ELR (cell line): ENCODE measurements at places on chromosomes 3 and 15.

DNA sequence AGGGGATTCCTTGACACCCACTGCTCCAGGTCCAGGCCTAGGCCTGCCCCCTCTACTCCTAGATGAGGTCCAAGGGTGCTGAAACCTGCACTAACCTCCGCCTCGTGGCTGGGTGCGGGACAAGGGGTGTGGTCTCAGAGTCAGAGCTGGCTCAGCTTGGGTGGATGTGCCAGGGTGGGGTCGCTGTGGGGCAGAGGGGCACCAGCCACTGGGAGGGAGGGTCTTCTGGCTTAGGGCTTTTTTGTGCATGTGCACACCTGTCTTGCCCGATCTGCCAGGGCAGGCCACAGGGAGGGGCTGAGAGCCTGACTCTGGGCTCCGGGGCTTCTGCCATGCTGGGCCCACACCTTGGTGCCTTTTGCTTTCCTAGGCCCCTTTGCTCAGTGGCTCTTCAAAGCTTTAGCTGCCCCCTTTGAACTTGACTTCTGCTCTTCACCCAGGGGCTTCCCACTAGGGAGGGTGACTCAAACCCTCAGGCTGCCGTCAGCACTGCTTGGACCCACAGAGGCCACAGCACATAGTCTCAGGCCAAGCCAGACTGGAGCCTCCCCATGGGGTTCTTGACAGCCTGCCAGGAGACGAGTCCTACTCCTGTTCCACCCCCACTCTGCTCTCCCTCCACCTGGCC is 73.0 kb downstream of the KLF13 start:
- peak; percentile 37 for DNase-seq

GRCh38 chr3:27353221-27353620 is 16.0 kb downstream of the NEK10 start:
- DNase-seq, result no peak

- DNase-seq, result no peak
These were observed 961.5 kb upstream of the NR2F2 start for GRCh38 chr15:95368755-95369601.

- DNase-seq, result no peak
These were observed 239.8 kb upstream of the TLE3 start for GRCh38 chr15:70337277-70338186.

DNA sequence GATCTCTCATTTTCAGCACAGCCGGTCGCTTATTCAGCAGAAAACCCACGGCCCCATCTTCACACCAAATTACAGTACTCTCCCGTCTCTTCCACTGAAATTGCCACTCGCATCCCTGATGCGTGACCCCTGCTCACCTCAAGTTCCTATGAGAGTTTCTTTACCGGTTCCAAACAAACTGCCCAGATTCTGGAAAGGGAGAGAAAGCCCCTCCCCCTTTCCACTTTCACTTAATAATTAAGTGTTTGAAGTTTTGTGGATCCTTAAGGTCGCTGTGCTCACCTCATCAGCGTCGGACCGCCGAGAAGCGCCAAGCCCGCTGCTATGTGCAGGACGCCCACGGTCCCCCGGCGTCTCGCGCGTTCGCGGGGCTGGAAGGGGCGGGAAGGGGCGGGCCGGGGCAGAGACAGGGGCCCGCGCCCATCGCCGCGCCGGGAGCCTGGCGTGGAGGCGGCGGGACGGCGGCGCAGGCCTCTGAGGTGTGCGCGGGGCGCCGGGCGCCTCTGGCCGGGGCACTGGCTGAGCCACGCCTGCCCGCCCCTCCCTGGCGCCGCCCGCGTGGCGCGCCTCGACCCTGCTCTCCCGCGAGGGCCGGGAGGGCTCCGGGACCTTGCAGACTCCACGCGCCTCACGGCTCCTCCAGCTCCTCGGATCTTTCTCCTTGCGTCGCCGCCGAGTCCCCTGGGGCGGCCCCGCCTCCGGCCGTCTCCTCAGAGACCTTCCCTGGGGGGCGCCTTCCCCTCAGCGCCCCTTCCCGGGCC is at the start of gene GPR156:
TSS of gene GPR156 (minus strand) at position 476 of the 761 bp plus-strand sequence. CDS start 41,124 bp downstream, outside the sequence.
- peak; percentile 35 for DNase-seq

GRCh38 chr15:88535100-88535499 is 11.4 kb downstream of the DET1 start:
- DNase-seq, result peak; percentile 65

DNA sequence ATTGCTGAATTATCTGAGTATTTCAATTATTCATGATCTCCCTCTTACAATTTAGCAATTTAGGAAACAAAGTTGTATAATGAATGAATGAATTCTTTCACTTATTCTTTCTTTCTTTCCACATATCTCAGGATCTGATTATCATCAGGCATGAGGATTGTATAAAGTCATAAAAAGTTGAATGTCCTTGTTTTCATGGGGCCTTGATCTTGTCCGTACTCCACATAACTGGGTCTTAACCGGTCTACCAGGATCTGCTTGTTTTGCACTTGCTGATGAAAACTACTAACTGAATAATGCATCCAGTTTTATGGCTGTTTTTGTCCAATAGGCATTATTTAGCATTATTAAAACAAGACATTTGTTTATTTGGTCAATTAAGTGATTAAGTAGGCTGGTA is 12.6 kb downstream of the C3orf85 start:
- no peak for DNase-seq

DNA sequence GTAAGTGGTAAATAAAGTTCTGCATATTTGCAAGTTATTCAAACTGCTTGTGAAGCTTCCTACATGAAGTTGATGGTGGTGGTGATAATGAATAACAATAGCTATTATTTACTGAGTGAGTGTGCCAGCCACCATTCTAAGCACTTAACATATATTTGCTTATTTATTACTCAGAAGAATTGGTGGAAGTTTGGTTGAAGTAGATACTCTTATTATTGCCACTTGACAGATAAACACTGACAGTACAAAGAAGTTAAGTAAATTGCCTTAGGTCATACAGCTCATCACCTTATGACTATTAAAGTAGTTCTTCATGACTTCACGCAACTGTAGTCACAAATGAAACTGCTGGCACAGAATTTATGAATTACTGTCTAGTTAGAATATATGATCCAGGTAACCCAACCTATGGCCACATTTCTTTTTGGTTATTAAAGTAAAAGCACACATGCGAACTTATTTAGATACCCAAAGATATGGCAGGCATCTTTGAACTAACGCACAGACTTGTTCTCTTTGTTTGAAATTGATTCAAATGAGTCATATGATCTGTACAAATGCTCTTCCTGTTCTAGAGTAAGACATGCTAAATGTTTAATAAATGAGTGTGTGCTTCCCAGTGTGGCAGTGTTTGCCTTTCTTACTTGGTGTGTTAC is 99.8 kb upstream of the NR2F2 start:
- peak; percentile 85 for DNase-seq

DNA sequence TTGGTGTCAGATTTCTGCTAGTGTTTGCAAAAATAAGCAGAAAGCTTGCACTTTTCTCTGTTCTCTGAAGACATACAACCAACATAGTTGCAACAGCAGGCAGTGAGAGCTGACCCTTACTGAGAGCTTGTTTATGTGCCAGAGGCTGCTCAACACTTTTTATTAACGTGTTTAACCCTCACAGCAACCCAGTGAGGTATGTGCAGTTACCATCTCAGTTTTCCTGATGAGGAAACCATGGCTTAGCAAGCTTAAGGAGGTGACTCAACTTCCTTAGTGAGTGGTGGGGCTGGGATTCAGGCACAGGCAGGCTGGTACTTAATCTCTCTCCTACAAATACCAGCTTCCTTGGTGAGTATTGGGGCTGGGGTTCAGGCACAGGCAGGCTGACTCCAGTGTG is 158.1 kb upstream of the CTDSPL start:
- peak; percentile 45 for DNase-seq

DNA sequence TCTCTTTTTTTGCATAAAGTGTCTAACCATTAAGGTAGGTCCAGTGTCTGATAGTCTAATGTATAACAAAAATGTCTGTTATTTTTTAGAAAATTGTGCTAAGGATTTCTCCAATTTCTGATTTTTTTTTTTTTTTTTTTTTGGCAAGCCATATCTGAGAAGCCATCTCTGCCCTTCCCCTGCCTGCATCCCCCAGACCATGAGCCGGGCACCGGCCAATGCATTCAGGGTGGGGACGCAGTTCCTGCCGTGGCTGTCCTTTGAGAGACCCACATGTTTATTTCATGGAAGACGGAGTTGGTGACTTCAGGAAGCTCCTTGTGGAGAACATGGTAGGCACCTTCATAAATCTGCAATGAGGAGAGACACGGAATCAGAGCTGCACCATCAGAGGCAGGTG is 19.2 kb downstream of the ABTB1 start:
- no peak for DNase-seq

- no peak for DNase-seq
These were observed 523.2 kb upstream of the NAALADL2 start for GRCh38 chr3:174335910-174336309.

GRCh38 chr3:189632242-189632641 is 1.1 kb downstream of the TP63 start:
- no peak for DNase-seq

GRCh38 chr15:69126054-69126469 is 34.4 kb upstream of the GLCE start:
- DNase-seq, result no peak

- no peak for DNase-seq
These were observed 33.9 kb downstream of the RAB27A start for GRCh38 chr15:55255714-55256113.

DNA sequence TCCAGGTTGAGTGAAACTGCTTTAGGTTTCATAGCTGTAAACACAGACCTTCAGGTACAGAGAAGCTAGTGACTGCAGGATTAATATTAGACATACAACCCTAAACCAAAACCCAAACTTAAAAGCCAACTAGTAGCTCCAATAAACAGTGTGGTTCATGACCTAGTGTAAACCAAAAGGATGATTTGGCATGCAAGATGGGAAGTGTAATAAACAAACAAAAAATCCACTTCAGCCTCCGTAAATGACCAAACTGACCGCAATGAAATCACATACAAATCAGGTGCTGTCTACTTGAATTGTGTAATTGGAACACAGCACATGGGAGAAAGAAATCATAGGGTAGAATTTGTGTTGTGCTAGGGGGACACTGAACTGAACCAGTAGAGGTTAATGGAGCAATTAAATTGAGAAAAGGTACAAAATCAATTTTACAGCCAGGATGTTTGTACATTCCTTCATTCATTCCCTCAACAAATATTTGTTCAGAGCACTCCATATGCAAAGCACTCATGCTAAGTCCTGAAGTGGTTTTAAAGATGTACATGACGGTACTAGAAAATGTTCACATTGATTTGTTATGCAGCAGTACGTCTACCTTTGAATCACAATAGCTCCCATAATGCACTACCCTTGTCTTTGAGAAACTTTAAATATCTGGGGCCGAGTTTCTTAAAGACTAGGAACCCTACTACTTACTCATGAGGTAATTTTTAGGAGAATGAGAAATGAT is 21.4 kb upstream of the CHST2 start:
- DNase-seq, result no peak

GRCh38 chr15:91099616-91099994 is 452 bp upstream of the SV2B start:
- peak; percentile 36 for DNase-seq

GRCh38 chr15:43932907-43933306 is 106.1 kb downstream of the WDR76 start:
- no peak for DNase-seq

DNA sequence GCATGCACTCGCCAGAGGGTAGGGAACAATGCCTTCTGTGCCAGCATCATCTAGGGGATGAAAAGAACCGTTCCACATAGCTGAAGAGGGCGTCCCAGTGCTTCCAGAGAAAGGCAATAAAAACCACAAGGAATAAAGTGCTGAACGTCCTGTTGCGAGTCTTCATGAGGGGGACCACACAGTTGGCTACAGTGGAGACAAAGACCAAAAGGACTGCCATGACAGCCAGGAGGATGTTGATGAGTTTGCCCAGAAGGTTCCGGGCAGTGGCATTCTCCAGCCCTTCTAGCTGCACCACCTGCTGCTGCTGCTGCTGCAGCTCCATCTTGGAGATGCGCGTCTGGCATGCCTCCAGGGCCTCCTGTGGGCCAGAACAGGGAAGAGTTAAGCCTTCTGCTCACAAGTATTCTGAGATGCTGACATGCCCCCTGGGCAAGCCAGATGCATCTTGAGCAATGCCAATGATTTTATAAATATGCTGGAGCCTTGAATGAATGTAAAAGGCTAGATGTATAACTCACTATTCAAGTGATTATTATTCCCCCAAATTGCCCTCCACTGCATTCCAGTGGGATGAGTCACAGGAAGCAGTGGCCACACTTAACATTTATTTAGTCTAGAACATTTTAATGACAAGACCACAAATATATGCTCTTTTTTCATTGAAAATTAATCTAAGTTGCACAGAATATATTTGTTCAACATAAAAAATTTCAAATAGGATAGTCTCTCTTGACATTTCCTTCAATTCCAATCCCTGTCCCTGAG is 45.1 kb upstream of the PLXND1 start:
- DNase-seq, result peak; percentile 90
